ENCODE measurements at places on chromosomes 13 and 19.

- peak; percentile 71 for DNase-seq
Measured at GRCh38 chr19:35268536-35269437, at the start of gene USF2. Gene USF2, plus strand, starts transcription at chr19:35268962. Its CDS starts 140 bp downstream, at chr19:35269102.

DNA sequence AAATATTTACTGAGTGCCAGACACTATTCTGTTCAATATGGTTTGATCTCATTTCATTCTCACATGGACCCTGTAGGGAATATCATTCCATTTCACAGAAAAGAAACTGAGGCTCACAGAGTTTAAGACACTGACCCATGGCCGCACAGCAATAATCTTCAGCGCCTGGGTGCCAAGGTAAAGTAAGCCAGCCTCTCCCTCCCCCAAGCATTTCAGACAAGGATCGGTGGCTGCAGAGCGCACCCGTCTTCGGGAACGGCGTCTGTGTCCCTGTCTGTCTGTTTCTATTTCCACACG lies 4.3 kb upstream of the PDE4A start:
- DNase-seq: no peak

DNA sequence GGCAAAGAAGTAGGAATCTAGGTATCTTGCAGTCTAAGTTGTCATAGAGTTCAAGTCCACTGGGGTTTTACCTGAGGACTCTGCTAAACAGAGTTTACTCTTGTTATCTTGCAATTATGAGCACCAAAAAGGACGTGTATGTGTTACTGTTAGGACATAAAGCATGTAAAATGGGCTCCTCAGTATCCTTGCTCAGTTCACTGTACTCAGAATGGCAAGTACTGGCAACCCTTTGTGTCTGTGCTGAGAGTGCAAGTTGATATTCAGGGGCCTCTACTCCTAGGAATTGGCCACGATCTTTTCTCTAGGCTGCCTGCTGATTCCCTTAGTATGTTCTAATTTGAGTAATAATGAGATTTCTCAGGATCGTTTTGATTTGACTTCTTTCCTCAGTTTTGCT lies 13.3 kb downstream of the TDRD3 start:
- DNase-seq: no peak

- no peak for DNase-seq
Measured at GRCh38 chr19:31597616-31598015, 248.4 kb upstream of the TSHZ3 start.

DNA sequence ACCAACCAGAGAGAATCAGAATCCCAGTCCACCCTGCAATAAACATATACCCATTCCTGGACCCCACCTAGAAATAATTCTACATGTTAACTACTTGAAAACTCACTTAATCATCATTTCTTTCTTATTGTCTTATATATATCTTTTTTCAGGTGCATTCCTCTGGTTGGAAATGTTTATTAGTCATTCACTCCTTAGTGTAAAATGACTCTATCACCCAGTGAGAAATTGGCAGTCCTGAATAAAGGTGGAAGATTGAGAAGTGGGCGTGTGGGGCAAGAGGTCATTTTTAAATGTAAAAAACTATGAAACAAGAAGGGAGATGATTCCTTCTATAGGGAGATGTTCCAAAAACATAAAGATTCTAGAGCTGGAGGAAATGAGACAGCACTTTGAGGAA lies 101.2 kb upstream of the MBNL2 start:
- no peak for DNase-seq

DNA sequence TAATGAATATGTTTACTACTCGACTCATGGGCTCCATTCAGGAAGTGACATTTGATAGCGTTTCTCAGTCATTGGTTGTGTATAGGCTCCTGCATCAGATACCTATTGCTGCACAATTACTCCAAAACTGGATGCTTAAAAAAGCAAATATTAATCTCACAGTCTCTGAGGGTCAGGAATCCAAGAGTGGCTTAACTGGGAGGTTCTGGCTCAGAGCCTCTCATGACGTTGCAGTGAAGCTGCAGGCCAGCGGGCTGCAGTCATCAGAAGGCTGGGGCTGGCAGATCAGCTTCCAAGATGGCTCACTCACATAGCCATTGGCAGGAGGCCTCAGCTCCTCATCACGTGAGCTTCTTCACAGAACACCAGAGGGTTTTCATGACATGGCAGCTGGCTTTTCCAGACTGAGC lies 525.1 kb upstream of the NBEA start:
- no peak for DNase-seq

GRCh38 chr19:3672993-3673392 lies 27.3 kb downstream of the PIP5K1C start:
- no peak for DNase-seq

DNA sequence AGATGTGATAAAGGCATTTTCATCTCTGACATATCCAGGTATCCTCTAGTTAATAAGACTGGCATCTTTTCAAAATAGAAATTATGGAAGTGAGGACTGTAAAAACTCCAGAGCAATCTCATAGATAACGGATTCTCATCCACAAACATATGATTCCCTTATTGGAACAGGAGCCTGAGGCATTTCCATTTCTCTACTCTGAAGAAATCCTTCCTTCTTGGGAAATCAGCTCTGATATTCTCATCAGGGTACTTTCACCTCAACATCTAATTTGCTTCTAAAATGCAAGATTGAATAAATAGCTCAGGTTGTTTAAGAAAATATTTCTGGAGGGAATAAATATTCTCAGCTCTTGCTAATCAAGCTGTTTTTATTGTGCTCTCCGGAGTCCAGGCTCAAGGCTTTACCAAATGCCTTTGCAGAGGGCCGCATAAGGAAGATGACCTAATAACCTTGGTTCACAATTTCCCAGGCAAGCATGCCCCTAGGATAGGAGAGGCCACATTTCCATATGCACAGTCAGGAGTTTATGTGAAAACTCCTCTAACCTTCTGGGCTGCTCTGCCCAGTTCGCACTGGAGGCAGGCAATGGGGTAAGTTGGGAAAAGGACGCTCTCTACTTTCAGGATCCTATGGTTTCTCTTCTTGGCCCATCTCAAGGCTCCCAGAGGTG lies 44.0 kb upstream of the RFC3 start:
- no peak for DNase-seq

GRCh38 chr13:100552755-100553154 lies 35.8 kb downstream of the GGACT start:
- no peak for DNase-seq

DNA sequence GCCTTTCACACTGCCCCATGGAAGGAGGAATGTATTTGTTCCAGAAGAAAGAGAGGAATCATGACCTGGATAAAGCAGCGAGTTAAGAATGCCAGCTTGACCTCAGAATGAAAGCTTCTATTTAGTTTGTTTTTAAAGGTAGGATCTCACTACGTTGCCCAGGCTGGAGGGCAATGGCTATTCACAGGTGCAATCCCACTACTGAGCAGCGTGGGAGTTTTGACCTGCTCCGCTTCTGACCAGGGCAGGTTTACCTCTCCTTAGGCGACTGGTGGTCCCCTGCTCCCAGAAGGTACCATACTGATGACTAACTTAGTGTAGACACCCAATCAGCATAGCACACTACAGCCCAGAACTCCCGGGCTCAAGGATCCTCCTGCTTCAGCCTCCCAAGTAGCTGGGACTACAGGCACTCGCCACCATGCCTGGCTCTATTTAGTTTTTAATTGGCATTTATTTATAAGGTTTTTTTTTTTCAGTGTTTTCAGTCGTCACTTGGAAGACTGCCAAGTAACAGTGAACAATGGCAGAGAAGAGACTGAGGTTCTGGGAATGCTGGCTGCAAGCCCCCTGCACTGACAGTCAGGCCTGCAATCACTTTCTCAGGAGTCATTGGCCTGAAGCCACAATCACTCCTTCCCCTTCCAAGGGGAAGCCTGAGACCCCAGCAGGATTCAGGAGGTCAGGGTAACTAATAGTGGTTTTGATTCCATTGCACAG lies 73.1 kb downstream of the EPS15L1 start:
- no peak for DNase-seq

DNA sequence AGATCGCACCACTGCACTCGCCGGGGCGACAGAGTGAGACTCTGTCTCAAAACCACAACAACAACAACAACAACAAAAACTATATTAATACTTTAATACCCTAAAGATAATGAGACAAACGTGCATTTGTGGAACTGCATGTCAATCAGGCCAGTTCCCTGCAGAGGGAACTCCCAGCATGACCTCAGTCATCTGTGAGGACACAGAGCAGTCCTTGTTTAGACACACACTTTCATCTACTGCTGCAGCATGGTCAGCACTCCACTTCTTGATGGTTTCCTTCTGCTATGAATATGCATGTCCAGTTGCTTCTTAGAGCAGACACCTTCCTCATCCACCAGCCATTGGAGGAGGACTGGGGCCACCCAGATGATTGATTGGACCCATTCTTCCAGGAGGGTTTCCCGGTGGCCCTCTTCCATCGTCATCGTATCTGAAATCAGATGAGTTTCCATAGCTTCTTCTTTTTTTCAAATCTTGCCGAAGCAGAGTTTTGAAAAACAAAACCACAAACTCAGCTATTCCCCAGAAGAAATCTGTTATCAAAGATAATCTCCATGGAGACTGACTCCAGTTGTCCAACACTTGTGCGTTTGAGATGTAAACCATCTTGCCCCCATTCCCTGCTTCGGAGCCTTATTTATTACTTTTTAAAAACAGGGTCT lies 26.5 kb downstream of the ZNF607 start:
- DNase-seq: no peak

DNA sequence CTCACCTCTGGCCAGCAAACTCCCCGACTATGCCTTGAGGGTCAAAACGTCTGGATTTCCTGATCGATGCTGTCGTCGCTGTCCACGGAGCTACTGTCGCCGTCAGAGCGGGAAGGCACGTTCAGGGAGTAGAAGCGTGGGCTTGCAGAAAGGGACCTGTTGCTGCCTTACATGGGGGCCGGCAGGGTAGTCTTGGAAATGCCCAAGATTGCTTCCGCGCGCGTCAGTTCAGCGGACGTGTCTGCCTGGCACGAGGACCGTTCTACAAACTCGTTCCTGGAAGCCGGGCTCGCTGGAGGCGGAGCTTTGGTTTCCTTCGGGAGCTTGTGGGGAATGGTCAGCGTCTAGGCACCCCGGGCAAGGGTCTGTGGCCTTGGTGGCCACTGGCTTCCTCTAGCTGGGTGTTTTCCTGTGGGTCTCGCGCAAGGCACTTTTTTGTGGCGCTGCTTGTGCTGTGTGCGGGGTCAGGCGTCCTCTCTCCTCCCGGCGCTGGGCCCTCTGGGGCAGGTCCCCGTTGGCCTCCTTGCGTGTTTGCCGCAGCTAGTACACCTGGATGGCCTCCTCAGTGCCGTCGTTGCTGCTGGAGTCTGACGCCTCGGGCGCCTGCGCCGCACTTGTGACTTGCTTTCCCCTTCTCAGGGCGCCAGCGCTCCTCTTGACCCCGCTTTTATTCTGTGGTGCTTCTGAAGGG lies 15.4 kb downstream of the RB1 start:
- DNase-seq: no peak

GRCh38 chr13:48710160-48710559 lies 56.4 kb downstream of the CYSLTR2 start:
- no peak for DNase-seq

DNA sequence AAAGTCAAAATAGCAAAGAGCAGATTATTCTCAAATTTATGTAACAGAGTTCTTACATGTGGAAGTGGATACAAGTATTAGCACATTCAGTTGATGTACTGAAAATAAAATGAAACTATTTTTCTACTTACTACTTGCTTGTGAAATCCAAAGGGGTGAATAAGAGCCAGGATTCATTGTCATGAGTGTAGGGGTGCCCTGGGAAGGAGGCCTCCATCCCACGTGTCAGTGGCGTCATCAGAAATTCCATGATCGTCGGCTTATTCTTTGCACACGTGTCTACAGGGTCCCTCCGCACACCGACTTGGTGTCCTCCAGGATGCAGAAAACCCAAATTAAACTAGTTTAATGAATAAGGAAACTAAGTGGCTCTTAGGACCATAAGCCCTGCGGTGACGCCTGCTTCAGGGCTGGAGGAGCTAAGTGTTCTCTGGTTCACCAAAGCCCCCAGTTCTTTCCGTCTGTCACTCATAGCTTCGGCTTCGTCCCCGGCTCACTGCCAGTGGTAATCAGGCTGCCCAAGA lies 55.5 kb downstream of the IRS2 start:
- DNase-seq: no peak

- DNase-seq: no peak
Measured at GRCh38 chr19:1849886-1850398, 1.7 kb upstream of the REXO1 start.

DNA sequence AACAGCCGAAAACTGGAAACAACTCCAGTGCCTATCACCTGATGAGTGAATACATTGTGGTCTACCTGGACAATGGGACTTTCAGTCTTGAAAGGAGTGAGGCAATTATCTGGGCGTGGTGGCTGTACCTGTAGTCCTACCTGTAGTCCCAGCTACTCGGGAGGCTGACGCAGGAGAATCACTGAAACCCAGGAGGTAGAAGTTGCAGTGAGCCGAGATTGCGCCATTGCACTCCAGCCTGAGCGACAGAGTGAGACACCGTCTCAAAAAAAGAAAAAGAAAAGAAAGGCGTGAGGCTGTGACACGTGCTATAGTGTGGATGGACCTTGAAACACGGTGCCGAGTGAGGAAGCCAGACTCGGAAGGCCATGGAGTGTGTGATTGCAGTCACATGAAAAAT lies 4.1 kb upstream of the NTN5 start:
- no peak for DNase-seq

GRCh38 chr13:40613192-40613818 lies 53.1 kb downstream of the FOXO1 start:
- DNase-seq: peak; percentile 77

- no peak for DNase-seq
Measured at GRCh38 chr13:73987618-73988017, 146.6 kb downstream of the KLF12 start.

GRCh38 chr13:28438067-28438466 lies 56.9 kb downstream of the FLT1 start:
- DNase-seq: no peak

GRCh38 chr19:18789422-18789869 lies 1.7 kb downstream of the COMP start:
- DNase-seq: no peak

DNA sequence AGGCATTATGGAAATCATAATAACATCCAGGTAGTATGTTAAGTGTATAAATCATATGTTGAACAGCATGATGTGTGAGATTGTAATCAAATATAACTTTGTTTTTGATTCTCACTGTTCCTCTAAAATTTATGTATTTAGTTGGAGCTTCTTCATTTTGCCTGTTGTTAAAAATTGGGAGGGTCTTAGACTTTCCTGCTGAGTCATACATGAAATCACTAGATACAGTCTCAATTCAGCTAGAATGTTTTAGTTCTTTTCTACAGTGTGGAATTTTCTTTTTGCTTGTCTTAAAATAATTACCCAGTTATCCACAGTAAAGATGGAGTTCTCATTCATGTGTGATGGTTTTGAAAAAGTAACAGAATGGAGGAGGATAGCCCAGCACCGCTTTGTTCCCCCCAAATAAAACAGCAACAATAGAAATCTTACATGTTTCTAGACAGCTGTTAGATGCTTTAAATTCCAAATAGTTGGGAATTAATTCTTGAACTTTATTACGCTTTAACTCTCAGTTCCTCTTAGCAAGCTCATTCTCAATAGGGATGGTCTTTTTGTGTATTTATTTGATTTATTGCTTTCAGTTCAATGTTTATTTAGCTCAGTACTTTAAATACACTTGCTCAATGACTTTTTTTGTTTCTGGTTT lies 109.5 kb downstream of the PDS5B start:
- DNase-seq: no peak
